ENCODE measurements at places on chromosomes 6 and 20. TPM values are rescaled to one million over a fixed set of nuclear protein-coding genes. Genes with fewer than 3 reads are reported as not detected.
A peak's percentile ranks its signal among the peaks of the same experiment; 100 is the strongest.

DNA sequence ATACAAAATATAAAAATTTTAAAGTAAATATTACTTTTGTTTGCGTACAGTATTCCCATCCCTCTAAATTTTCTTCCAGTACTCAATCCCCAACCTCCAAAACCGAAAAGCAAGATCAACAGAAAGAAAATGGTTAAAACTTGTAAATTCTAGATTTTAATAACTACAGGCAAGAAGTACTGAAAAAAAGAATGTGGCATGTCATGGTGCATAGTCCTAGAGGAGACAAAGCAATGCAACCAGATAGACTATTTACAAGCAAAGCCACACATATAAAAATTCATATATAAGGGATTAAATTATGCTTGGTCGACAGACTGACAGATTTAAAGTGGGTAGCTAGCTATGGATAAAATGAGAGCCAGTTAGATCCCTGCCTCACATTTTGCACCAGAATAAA is 56.5 kb upstream of the HFE start:
- no peak for DNase-seq
- H3K4me3 ChIP-seq: no peak overlapping the region
- no peaks in the 10 kb centered on the region for H3K36me3 ChIP-seq
- peaks cover 23% of the 10 kb centered on the region for H3K4me1 ChIP-seq

GRCh38 chr6:22019857-22020256 is 277.0 kb downstream of the PRL start:
- H3K4me3 ChIP-seq: no peak overlapping the region
- no peaks in the 10 kb centered on the region for H3K27me3 ChIP-seq
- no peaks in the 10 kb centered on the region for H3K36me3 ChIP-seq
- no peak for DNase-seq

DNA sequence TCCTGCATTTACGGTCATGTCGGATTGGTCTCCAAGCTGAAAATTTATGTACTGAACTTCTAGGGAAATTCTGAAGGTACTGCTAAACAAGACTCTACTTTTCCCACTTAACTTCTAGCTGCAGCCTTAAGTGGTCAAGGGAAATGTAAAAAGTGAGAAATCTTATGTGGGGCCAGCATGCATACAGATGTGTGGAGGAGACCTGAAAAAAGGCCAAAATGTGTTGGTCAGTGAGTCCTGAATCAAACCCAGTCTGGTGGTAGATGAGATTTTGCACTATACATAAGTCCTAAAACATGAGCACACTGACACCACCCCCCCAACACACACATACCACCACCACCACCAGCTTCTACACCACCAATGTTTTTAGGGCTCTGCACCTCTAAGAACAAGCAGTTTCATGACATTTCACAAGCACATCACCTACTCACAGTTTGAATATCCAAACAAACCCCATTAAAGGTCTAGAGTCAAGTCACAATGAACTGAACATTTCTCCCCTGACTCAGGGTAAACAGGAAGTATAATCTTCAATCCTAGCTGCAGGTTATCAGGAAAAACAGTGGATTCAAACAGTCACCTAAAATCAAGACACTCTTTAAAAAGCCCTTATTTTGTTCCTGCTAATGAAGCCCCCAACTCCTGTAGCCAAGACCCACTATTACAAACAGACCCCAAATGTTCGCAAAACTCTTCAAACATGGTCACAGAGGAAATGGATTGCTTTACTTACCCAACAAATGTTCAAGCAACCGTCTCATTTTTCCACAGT is 1.6 kb downstream of the ZMYND8 start:
- peak overlapping the region; percentile 99 for H3K27ac ChIP-seq
- H3K4me1 ChIP-seq: peaks cover 100% of the 10 kb centered on the region
- H3K4me3 ChIP-seq: peak overlapping the region; percentile 70
- H3K27me3 ChIP-seq: no peaks in the 10 kb centered on the region

DNA sequence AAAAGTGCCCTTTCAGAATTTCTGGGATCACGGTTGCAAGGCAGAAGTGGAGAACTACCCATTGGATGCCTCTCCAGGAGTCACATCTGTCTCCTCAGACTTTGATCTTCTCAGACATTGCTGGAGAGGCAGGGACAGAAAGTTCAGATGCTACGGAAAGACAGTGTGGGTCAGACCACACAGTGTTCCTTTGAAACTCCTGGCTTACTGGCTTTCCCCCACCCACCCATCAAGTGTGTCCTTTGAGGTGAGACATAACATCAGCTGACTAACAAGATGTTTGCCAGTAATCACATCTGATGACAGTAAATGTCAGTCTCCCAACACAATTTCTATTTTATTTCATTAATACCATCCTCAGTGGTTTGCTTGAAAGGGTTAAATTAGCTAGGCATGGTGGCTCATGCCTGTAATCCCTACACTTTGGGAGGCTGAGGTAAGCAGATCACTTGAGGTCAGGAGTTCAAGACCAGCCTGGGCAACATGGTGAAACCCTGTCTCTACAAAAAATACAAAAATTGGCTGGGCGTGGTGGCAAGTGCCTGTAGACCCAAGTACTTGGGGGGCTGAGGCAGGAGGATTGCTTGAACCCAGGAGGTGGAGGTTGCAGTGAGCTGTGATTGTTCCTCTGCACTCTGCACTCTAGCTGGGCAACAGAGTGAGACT is 67.2 kb upstream of the SNX9 start:
- H3K4me1 ChIP-seq: peaks cover 14% of the 10 kb centered on the region
- no peak overlapping the region for H3K27ac ChIP-seq
- H3K27me3 ChIP-seq: no peaks in the 10 kb centered on the region
- no peak overlapping the region for H3K4me3 ChIP-seq
- no peak for DNase-seq

DNA sequence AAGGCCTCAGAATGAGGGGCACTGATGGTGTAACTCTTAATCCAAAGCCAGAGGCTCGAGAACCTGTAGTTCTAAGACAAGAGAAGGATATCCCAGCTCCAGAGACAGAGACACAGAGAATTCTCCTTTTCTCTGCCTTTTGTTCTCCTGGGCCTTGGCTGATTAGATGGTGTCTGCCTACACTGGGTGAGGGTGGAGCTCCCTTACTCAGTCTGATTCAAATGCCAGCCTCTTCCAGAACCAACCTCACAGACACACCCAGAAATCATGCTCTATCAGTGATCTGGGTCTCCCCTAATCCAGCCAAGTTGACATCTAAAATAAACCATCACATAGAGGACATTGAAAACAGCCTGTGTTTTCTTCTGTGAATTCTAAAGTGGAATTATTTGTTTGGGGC is 68.0 kb upstream of the SMIM28 start:
- H3K27me3 ChIP-seq: no peaks in the 10 kb centered on the region
- H3K4me1 ChIP-seq: peaks cover 11% of the 10 kb centered on the region
- H3K36me3 ChIP-seq: no peaks in the 10 kb centered on the region
- H3K4me3 ChIP-seq: no peak overlapping the region
- no peak overlapping the region for H3K27ac ChIP-seq

- peaks cover 5% of the 10 kb centered on the region for H3K4me1 ChIP-seq
- H3K4me3 ChIP-seq: no peak overlapping the region
- DNase-seq: peak; percentile 21
- H3K36me3 ChIP-seq: no peaks in the 10 kb centered on the region
- peak overlapping the region; percentile 10 for H3K27ac ChIP-seq
Observed at GRCh38 chr20:7003598-7003997, 236.1 kb downstream of the BMP2 start.

GRCh38 chr20:53296025-53296424 is 297.6 kb downstream of the ZNF217 start:
- no peak overlapping the region for H3K27ac ChIP-seq
- H3K27me3 ChIP-seq: no peaks in the 10 kb centered on the region
- no peak for DNase-seq
- H3K4me1 ChIP-seq: no peaks in the 10 kb centered on the region
- no peaks in the 10 kb centered on the region for H3K36me3 ChIP-seq
- H3K4me3 ChIP-seq: no peak overlapping the region

DNA sequence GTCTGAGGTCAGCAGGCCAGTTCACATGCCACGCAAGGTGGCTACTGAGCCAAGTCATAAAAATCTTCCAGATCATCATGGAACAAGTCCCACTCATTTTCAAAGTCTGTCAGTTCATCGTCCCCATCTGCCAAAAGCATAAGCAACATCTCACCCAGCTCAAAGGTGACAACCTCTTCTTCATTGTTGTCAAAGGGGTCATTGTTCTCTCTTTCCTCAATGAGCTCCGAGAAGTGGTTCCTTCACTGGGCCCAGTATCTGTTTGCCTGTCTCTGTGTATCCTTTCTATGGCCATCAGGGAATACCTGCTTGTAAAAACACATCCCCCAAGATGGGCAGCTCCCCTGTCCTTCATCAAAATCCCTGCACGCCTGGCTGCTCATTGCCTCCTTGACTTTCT is 49.5 kb downstream of the ZNF334 start:
- H3K27ac ChIP-seq: no peak overlapping the region
- H3K36me3 ChIP-seq: no peaks in the 10 kb centered on the region
- no peak for DNase-seq
- H3K27me3 ChIP-seq: peaks cover 3% of the 10 kb centered on the region
- no peaks in the 10 kb centered on the region for H3K4me1 ChIP-seq
- no peak overlapping the region for H3K4me3 ChIP-seq

DNA sequence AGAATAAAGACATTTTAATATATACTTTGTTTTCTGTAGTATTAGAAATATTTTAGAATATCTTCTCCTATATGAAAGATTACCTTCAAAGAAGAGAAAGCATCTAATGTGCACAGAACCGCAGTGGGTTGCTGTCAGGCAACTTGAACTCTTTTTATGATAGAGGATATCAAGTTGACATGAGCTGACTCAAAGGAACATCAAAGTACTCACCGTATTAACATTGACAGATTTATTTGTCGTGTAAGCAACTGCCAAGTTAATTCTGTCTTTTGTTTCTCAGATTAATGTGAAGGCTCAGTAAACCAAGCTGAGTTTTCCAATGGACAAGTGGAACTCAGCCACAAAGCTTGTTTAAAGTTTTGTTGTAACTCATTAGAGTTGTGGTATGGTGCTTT is 2.2 kb upstream of the GINM1 start:
- no peak for DNase-seq
- H3K36me3 ChIP-seq: no peaks in the 10 kb centered on the region
- H3K27me3 ChIP-seq: no peaks in the 10 kb centered on the region
- no peak overlapping the region for H3K4me3 ChIP-seq
- peaks cover 26% of the 10 kb centered on the region for H3K4me1 ChIP-seq

- H3K27ac ChIP-seq: peak overlapping the region; percentile 6
- no peaks in the 10 kb centered on the region for H3K36me3 ChIP-seq
- no peaks in the 10 kb centered on the region for H3K27me3 ChIP-seq
- peaks cover 4% of the 10 kb centered on the region for H3K4me1 ChIP-seq
- no peak for DNase-seq
Observed at GRCh38 chr6:116286773-116287358, 7.1 kb upstream of the TSPYL1 start.

GRCh38 chr6:98686008-98686601 is 148.3 kb upstream of the POU3F2 start:
- no peak for DNase-seq
- H3K4me1 ChIP-seq: no peaks in the 10 kb centered on the region
- no peaks in the 10 kb centered on the region for H3K36me3 ChIP-seq
- no peak overlapping the region for H3K4me3 ChIP-seq

DNA sequence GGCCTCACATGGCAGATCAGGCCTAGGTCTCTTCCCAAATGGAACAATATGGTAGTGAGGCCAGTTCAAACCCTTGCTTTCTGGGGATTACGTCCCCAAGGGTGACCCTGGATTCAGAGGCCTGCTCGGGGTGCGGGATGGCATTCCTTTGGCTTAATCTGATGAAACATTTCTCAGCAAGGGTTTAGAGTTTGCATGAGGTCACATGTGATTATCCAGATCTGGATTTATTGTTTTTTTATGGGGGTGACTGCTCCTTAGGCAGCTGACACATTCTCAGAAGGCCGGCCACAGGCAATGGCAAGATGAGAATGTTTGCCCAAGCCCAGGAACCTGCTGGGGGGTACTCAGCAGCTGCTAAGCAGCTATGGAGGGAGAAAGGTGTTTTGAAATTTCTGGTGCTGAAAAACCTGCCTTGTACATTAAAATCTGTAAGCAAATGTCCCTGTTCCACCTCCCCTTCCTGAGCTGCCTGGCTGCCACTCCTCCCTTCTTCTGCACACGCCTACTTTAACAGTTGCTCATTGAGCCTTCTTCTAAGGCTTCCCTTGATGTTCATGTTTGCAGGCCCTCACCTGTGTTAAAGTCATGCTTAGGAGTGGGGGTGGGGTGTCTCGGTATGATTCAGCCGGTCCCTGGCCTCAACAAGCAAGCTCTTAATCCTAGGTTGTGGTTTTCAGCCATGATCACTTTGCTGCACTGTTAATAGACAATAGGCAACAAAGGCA is 37.9 kb upstream of the FUCA2 start:
- no peaks in the 10 kb centered on the region for H3K36me3 ChIP-seq
- peak; percentile 64 for DNase-seq
- H3K4me1 ChIP-seq: peaks cover 21% of the 10 kb centered on the region
- no peak overlapping the region for H3K27ac ChIP-seq
- no peaks in the 10 kb centered on the region for H3K27me3 ChIP-seq
- H3K4me3 ChIP-seq: no peak overlapping the region

GRCh38 chr20:19789446-19789845 is 31.4 kb downstream of the RIN2 start:
- H3K36me3 ChIP-seq: no peaks in the 10 kb centered on the region
- no peak overlapping the region for H3K27ac ChIP-seq

DNA sequence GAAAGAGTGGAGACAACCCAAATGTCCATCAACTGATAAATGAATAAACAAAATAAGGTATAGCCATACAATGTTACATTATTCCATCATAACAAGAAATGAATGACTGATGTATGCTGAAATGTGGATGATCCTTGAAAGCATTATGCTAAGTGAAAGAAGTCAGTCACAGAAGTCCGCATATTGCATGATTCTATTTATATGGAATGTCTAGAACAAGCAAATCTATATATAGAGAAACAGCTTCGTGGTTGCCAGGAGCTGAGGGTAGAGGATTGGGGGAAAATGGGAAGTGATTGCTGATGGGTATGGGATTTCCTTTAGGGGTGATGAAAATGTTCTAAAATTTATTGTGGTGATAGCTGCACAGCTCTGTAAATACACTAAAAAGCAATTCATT is 196.8 kb downstream of the ATXN1 start:
- no peaks in the 10 kb centered on the region for H3K36me3 ChIP-seq
- no peak overlapping the region for H3K27ac ChIP-seq
- H3K4me1 ChIP-seq: no peaks in the 10 kb centered on the region
- H3K27me3 ChIP-seq: no peaks in the 10 kb centered on the region

- no peak for DNase-seq
- no peaks in the 10 kb centered on the region for H3K27me3 ChIP-seq
- no peak overlapping the region for H3K27ac ChIP-seq
- peaks cover 4% of the 10 kb centered on the region for H3K4me1 ChIP-seq
Observed at GRCh38 chr20:44461142-44461802, 14.4 kb upstream of the TTPAL start.

DNA sequence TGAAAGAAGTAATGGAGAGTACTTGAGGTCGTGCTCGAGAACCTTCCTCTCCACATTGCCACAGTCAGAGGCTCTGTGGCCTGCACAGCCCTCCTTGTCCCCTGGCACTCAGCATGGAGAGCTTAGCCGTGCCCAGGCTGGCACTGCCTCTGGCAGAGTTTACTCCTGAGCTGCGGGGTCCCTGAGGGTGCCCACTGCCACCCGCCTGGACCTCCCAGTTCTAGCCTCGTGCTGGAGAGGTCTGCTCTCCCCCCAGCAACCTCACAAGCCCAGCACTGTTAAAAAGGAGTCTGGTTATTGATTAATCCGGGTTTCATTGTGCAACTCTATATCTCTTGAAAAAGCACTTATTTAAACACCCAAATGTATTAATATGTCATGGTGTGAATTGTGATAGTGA is 226.8 kb downstream of the TMEM242 start:
- no peak for DNase-seq
- no peak overlapping the region for H3K27ac ChIP-seq
- H3K4me3 ChIP-seq: no peak overlapping the region

GRCh38 chr6:98469141-98469540 is 365.2 kb upstream of the POU3F2 start:
- no peaks in the 10 kb centered on the region for H3K27me3 ChIP-seq
- no peak overlapping the region for H3K4me3 ChIP-seq
- no peaks in the 10 kb centered on the region for H3K36me3 ChIP-seq
- no peak for DNase-seq
- H3K27ac ChIP-seq: no peak overlapping the region
- no peaks in the 10 kb centered on the region for H3K4me1 ChIP-seq

Gene SNAI1
- polyA plus RNA-seq: not detected

Gene SLC17A3
- polyA plus RNA-seq: not detected

Measured in keratinocyte (primary cell).